ENCODE measurements at places on chromosomes 2 and 18.

GRCh38 chr2:159146996-159147666, 139.4 kb downstream of the WDSUB1 start:
- peak; percentile 30 for DNase-seq

- no peak for DNase-seq
These were observed 231.2 kb downstream of the AGAP1 start for GRCh38 chr2:235725016-235725489.

DNA sequence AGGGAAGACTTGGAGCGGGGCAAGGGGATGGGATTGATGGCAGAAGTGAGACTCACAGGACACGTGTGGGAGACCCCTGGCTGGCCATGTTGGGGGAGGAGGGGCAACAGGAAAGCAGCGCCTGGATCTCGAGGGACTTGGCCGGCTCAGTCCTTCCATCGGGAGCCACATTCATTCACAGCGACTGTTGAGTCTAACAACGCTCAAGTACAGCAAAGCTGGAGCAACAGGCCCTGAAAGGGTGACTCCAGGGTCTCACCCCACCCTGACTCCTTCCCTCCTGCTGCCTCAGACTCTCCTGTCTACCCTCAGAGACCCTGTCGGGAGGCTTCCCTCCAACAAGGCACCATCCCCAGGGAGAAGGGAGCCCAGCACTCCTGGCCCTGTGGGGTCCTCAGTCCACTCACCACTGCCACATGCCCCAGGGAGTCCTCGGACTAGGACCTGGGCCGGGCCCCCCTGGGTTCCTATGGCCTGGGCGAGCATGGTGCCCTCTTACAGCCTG, 14.8 kb upstream of the ALPI start:
- DNase-seq = peak; percentile 13

DNA sequence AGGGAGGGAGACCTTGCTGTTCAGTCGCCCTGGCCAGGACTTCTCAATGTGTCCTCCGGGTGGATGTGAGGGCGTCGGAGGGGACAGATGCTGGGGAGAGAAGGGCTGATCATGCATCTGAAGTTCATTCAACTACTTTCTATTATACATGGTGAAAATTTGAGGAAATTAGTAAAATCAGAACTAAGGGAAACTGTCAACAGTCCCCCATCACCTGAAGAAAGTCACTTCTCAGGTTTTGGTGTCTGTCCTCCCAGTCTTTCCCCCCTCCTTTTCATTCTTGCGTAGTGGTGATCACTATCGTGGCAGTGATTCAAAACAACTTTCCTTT, 17.4 kb upstream of the ACKR3 start:
- DNase-seq = no peak

- no peak for DNase-seq
These were observed 6.7 kb downstream of the NPPC start for GRCh38 chr2:231919341-231920035.

- DNase-seq = no peak
These were observed 746.1 kb downstream of the LRP1B start for GRCh38 chr2:141384676-141385075.

DNA sequence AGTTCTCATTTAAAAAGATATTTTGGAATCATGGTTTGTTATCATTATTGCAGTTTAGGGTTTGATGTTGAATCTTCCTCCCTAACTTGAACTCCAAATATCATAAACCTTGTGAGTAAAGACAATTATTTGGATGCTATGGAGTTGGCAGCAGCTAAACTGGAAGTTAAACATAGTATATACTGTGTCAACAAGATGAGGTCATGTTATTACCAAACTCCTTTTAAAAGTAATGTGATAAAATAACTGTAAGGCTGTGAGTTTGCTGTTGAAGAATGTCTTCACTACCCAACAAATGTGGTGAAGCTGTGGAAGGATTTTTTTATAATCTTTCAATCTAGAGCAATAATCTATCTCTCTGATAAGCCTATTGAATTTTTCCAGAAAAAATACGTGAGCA, 16.0 kb downstream of the DNAH6 start:
- no peak for DNase-seq

DNA sequence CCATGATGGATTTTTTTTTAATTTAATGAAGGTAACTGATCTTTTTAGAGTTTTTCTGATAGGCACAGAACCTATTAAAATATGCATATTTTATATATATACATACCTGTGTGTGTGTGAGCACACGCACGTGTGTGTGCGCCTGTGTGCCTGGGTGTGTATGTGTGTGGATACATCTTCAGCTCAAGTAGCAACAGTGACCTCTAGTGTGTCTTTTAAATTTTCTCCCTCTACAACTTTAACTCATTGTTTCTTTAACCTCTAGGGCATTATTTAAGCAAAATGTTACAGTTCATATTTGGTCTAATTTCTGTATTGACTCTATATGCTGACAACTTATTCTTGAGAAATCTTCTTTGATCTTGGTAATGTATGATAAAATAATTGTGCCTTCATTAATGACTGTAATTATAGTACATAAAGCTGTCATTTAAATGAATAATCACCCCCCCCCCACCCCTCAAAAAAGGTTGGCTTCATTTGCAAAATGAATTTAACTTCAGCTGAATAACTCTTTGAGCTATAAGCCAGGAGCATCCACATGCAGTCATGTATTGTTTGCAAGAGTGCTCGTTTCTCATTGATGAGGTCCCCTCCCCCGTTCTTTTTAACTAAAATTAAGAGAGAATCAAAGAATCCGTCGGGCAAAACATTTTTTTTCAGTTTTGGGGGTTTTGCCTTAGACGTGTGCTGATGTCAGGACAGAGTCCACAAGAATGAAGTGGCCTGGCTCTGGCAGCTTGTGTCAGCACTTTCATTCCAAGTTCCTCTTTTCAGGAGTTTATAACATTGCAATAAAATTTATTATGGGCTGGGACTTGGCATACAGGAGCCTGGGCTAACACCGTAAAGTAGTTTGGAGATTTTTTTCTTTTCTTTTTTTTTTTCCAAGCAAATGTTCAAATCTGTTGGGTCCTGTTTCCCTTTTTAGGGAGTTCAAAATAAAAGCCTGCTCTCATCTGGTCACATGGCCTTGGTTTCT, 80.0 kb downstream of the ETAA1 start:
- DNase-seq = peak; percentile 30

GRCh38 chr2:19435815-19436214, 77.4 kb upstream of the OSR1 start:
- no peak for DNase-seq

- DNase-seq = no peak
These were observed 5.7 kb downstream of the SPOPL start for GRCh38 chr2:138507267-138507666.

DNA sequence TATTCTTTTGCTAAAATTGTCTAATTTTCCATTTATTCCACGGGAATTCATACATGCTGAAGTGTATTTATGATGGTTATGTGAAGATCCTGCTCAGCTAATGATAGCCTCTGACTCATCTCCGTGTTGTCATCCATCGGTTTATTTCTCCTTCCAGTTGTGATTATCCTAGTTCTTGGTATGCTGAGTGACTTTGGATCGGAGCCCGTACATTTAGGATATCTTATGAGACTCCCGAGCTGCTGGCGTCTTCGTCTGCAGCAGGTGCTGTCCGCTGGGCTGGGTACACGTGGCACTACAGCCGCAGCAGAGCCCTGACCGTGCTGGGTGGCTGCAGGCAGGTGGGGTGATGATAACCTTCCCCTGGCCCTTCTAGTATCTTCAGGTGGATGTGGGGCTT, 40.1 kb upstream of the GALR1 start:
- no peak for DNase-seq

DNA sequence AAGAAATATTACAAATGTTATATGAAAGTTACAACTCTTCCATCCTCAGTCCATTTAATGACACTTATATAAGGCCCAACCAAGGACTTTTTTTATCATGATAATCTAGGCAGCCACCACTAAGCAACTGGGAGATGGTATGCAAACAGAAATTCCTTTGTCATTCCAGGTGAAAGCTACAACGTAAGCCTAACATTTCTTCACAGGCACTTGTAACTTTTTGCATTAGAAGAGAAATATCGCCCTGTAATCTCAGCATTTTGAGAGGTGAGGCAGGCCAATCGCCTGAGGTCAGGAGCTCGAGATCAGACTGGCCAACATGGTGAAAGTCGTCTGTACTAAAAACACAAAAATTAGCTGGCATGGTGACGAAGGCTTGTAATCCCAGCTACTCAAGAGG, 581.2 kb upstream of the SLC8A1 start:
- no peak for DNase-seq

DNA sequence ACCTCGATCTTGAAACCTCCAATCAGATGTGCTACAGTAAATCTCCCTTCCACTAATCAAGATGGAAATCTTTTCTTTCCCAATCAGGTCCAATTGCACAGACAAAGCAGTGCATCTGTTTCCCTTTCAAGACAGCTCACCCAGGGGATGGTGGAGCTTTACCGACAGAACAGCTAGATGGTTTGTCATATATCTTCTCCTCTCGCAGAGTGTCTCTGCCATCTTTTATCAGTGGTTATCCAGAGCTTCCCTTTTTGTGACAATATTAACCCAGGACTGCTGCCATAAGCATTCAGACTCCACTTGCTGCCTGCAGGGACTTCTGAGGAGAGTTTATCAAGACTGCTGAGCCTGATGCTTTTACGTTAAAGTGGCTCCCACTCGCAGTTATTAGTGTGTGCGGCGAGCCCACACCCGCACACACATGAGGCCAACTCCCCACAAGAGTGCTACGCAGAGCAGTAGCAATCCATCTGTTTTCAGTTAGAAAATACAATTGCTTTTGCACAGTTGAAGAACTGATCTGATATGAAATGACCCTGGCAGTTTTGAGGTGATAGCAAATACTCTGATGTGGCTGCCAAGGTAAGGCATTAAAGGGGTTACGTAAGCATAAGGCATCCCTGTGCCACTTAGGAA, 398.9 kb downstream of the NCKAP5 start:
- no peak for DNase-seq

DNA sequence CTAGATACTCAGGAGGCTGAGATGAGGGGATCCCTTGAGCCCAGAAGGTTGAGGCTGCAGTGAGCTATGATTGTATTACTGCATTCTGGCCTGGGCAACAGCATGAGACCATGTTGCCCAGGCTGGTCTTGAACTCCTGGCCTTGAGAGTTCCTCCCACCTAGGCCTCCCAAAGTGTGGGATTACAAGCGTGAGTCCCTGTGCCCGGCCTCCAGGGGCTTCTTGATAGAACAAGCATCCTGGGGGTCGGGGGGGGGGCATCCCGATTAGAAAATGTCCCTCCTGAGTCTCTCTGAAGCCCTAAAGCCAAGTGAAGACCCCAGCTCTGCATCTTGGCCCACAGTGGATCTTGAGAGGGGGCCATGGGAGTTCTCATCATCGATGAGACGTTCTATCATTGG, 22.3 kb upstream of the EFHD1 start:
- no peak for DNase-seq

GRCh38 chr18:79718126-79718525, 38.5 kb downstream of the CTDP1 start:
- no peak for DNase-seq

DNA sequence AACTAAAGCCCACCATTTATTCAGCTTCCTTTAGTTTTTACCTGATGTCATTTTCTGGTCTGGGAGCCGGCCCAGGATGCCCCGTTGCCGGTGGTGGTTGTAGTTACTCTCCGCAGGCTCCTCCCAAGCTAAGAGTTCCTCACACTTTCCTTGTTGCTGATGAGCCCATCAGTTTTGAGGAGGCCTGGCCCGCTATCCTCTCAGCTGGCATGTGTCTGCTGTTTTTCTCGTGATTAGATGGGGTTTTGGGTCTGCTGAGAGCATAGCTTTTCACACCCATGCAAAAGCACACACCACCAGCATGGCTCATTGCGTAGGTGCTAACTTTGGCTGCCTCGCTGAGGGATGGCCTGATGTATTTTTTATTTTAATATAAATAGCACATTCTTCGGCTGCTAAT, 72.1 kb downstream of the PSMG2 start:
- DNase-seq = no peak

GRCh38 chr18:77422974-77423867, 173.6 kb downstream of the GALR1 start:
- DNase-seq = no peak

- DNase-seq = no peak
These were observed 125.6 kb upstream of the CAPN13 start for GRCh38 chr2:30932870-30933269.

DNA sequence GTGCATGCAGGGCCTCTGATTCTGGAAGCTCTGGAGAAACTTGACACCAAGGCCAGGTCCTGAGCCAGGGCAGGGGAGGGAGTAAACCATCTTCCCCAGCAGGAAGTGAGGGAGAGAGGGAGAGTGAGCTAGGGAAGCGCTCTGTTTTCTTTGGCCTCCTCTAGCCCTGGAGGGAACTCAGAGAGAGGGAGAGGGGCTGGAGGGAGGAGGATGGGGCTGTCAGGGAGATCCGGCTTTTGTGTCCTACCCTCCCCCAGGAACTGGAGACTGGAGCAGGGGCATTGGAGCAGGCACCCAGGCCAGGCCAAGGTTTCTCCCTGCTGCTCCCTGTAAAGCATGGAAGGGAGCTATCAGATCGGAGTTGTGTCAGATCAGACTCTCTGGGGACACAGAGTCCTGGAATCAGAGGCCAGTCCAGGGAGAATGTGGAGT, 22.7 kb upstream of the PKDCC start:
- no peak for DNase-seq

- no peak for DNase-seq
These were observed 43.6 kb upstream of the PXDN start for GRCh38 chr2:1787755-1788477.

DNA sequence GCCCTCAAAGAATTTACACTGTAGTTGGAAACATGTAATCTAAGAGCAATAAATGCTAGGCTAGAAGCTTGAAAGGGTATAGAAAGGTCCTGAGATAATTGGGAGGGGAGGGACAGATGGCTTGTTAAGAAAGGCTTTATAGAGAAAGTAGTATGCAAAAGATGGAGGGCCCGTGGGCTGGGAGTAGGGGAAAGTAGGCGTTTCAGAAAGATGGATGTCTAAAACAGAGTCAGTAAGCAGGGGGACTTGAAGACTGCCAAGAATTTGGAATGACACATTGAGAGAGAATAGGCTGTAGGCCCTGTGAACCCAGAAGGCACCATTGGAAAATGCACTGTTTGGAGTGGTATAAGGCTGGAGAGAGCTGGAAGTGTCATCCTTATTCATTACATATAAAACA, 822 bp downstream of the PSMG2 start:
- DNase-seq = peak; percentile 61

- DNase-seq = no peak
These were observed 289.0 kb downstream of the PTPRM start for GRCh38 chr18:7856116-7856515.

DNA sequence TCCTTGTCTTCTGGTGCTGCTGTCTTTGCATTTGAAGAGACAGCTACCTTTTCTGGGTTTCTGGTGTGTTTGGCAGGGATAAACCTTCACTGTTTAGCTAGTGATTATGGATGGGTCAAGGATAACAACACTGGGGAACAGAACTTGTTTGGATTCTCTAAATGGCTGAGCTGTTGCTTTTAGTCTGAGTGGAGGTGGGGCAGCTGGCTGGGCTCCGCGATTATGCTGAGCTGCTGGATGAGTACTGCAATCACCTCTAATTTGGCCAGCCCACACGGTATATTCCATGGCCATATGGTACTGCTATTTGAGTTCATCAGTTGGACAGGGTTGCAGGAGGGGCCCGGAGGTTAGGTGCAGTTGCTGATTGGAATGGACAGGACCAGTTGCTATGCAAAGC, 361.6 kb upstream of the TFPI start:
- DNase-seq = peak; percentile 22

GRCh38 chr2:164039270-164039669, 303.5 kb upstream of the FIGN start:
- no peak for DNase-seq

- no peak for DNase-seq
These were observed 268.8 kb downstream of the ARHGAP15 start for GRCh38 chr2:143397884-143398614.
